ENCODE measurements at places on chromosomes 1 and 21.

DNA sequence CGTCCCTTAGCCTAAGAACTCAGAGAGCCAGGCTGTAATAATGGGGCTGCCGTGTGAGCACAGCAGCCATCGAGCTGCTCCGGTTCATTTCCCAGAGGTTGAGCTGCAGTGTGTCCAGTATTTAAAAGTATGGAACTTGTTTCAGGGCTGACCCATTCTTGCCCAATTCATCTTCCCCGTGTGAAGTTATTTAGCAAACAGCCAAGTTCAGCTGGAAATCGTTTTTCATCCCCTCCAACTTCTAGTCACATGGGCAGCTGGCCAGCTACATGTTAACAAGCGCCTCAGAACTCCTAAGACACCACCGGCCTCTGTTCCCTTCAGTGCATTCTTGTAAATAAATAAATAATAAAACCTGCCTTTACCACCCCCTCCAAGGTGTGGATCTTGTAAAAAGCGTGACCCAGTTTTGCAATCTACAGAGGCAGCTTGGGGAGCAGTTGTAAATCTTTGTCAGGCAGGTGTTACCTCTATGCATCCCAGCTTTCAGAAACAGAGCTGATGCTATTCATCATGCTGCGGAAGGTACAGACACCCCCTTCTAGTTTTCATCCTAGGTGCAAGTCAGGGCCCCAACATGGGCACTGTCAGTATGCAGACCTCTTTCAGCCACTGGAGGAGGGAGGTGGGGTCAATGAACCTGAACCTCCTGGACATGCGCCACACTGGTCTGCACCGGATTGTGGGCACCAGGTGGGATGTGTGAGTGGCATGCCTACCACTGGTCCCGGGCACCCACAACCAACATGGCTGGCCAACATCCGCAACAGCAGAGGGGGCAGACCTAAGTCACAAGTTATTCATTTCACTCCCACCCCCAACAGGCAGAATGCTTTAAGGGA, 18.7 kb upstream of the KNCN start:
- no peak for DNase-seq

- no peak for DNase-seq
These were observed 685 bp downstream of the CRTC2 start for GRCh38 chr1:153957744-153958110.

DNA sequence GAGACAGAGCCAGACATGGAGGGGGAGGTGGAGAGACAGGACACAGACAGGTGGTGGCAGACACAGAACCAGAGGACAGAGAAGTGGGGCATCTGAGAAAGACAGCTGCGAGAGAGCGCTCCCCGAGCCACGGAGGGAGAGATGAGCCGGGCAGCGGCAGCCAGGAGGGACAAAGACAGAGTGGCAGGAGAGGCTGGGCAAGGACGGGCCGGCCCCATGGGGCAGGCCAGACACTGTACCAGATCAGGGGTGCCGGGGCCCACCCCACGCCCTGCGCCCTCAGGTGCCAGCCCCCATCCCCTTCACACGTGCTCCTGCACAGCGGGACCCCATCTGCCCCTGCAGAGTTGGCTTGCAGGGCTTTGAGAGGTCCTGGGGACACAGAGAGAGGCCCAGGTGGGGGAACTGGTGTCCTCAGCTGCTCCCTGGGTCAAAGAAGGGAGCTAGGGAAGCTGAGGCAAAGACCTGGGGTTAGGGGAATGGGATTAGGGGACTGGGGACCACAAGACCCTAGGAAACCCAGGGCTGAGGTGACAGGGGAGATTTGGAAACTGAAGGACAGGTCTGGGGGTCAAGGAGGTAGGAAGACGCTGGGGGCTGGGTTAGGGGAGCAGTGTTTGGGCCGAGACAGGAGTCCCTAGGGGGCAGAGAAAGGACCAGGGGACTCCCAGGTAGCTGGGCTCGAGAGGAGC, 643 bp downstream of the FNDC5 start:
- no peak for DNase-seq

GRCh38 chr1:52738893-52739292, 12.6 kb downstream of the ZYG11B start:
- no peak for DNase-seq

- peak; percentile 32 for DNase-seq
These were observed 1.0 kb downstream of the ST6GALNAC5 start for GRCh38 chr1:76868154-76868882.

GRCh38 chr1:35777109-35777508, 7.3 kb upstream of the CLSPN start:
- DNase-seq: no peak

DNA sequence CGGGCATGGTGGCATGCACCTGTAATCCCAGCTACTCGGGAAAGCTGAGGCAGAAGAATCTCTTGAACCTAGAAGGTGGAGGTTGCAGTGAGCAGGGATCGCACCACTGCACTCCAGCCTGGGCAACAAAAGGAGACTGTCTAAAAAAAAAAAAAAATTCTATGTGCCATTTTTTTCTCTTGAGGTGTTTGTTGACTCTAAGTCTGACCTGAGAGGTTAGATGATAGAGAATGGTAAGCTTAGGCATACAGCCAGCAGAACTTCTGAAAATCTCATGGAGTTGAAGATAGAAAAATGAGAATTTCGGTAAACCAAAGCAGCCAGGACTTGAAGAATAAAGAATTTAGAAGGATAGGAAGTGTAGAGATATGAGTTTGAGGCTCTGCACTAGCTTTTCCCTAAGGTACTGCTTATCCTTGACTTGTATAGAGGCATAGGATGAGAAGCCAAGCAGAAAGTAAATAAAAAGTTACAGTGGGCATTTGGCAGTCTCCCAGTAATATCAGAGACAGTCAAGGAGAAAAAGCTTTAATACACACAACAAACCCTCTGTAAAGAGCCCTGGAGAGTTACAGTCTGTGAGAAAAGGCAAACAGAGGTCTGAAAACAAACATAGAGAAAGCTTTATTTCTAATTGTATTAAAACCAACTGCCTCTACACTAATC, 24.3 kb downstream of the F13B start:
- no peak for DNase-seq

GRCh38 chr1:24525606-24526005, 23.0 kb downstream of the RCAN3 start:
- no peak for DNase-seq

- no peak for DNase-seq
These were observed 7.0 kb downstream of the SMCP start for GRCh38 chr1:152884966-152885624.

DNA sequence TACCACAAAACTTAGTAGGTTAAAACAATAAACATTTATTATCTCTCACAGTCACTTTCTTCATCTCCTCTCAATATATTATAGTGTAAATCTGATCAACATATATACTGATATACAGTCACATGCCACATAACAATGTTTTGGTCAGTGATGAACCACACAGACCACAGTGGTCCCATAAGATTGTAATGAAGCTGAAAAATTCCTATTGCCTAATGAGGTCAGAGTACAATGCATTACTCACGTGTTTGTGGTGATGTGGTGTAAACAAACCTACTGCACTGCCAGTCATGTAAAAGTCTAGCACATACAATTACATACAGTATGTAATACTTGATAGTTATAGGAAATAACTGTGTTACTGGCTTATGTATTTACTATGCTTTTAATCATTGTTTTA, 30.1 kb downstream of the OLFML3 start:
- DNase-seq: no peak

DNA sequence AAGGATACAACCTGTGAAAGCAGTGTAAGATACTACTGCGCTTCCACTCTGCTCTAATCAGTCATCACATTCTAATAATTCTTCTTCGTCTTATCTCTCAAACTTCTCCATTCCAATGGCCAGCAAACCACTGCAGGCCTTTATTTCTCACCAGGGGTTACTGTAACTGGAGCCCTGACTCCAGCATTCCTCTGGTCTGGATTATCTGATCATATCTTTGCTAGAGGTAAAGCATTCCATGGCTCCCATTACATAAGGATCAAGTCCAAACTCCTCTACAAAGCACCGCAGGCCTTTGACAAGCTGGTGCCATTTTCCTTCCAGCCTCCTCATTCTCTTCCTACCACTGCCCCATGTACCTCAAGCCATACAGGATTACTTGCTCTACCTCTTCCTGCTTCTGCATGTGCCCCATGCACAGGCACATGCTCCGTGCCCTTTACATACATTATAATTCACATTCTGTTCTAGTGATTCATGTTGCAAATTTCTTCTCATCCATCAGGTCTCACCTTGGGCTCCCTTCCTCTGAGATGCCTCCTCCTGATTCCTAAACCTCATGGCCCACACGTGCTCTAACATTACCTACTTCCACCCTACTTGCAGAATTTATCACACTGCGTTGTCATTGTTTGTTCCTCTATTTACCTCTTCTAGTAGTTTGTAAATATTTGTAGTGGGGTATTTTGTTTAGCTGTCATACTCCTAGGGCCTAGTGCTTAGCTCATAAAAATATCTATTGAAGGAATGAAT, 9.3 kb upstream of the SERBP1 start:
- no peak for DNase-seq

GRCh38 chr1:28470146-28470545, 35.7 kb upstream of the RCC1 start:
- no peak for DNase-seq

DNA sequence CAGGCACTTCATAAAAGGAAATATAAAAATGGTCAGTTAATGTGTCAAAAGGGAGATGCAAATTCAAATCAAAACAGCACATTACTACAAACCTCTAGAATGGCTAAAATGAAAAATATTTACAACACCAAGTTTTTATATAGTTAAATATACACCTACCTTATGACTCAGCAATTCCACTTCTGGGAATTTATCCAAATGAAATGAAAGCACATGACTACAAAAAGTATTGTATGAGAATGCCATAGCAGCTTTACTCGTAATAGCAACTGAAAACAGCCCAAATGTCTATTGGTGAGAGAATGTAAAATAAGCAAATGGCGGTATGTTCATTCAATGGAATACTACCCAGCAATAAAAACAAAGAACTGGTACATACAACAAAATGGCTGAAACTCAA, 175.8 kb upstream of the SPAG17 start:
- DNase-seq: no peak

DNA sequence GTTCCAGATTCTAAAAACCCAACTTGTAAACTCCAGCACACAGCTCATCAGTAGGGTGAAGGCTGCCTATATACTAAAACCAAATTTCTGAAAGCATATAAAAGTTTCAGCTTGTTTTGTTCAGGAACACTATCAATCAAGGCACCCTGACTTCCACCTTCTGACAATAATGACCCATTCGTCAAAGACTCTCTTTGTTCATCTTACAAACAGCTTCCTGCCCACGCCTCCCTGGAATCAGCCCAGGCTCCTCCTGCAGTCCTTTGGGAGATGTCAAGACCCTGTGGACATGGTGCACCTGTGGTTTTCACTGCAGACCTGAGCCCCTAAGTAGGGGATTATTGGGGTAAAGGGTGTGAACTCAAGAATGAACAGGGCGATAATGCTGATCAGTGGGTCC, 178.9 kb upstream of the CAMK1G start:
- DNase-seq: no peak

DNA sequence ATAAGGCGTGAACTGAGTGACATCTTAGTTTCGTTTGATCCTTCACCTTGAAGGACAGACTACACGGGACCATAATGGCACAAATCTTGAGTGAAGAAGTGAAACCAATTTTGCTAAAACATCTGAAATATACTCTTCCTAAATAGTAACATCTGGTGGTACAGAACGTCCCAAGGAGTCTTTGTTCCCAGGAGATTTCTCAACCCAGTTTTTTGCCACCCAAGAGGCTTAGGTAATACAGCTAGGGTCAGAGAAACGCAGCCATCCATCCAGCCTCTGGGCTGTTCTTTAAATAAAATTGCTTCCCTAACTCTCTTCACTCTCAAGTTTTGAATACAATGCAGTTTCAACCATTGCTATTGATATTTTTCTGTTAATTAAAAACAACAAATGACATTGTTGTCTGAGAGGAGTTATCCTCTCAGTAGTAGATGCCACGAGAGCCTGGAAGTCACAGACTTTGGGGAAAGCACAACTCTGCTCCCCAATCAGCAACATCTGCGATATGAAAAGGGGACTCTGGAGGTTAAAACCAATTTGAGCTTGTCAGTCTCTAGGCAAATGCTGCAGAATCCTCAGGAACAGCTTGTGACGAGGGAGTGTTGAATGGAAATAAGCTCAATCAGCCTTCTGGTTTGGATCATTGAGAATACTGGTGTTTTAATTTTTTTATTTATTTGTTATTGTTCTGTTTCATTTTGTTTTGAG, 394.3 kb upstream of the ADGRL2 start:
- DNase-seq: no peak

- DNase-seq: no peak
These were observed 116.1 kb upstream of the GORAB start for GRCh38 chr1:170415710-170416372.

DNA sequence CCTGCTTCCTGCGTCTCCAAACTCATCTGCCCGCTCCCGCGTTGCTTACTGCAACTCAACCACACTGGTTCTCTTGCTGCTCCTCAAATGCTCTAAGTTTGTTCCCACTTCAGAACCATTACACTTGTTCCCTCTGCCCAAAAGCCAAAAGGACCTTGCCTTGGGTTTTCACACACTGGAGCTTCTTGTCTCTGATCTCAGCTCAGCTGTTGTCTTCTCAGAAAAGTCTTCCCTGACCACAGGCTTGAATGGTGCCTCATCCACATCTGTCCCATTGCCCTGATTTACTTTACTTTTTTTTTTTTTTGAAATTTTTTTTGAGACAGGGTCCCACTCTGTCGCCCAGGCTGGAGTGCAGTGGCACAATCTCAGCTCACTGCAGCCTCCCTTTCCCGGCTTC, 44.3 kb upstream of the SYT14 start:
- no peak for DNase-seq

DNA sequence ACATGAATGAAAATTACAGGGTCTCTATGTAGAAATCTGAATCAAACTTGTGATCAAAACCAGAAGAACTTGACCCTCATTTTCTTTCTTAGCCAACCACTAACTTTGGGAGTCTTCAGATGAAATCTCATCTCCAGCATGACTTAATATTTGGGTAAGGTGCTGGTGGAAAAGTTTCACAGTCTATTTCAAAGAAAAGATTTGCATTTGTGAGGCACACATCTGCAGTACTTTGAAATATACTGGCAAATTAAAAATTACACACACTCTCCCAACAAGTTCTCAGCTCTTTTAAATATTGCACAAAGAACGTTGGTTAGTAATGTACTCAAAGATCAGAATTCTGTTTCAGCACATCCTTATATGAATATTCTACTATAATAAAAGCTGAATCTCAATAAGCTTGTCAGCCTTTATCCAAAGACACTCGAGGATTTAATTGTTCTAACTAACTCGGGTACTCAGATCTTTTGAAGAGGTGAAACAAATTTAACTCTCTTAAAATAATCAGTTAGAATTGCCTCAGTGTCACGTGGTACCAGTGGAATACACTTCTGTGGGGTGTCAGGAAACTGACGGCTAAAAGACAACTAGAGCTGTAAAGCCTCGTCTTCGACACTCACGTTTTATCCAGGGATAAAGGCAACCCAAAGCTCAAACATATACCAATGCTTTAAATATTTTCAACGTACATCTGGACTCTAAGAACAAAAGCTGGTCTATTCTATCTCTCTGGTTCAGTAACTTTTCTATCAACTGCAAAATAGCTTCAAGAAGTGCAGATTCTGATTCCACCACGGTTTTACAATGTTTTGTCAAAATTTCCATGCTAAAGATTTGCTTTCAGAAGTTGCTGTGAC, 19.0 kb downstream of the SAMSN1 start:
- DNase-seq: no peak
